ENCODE measurements at places on chromosomes 5 and 9.

DNA sequence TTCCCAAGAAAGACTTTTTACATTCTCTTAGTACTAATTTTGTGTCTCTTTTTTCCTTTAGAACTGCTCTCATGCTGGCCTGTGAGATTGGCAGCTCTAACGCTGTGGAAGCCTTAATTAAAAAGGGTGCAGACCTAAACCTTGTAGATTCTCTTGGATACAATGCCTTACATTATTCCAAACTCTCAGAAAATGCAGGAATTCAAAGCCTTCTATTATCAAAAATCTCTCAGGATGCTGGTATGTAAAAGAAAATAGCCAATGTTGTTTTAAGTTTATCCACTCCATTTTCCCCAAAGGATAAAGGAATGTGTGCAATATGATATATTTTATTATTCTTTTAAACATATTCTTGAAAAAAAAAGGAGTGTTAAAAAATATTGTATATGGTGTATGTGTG, 27.3 kb upstream of the TTC23L start:
- DNase-seq, result no peak

GRCh38 chr5:65485405-65485804, 3.7 kb upstream of the ADAMTS6 start:
- no peak for DNase-seq

DNA sequence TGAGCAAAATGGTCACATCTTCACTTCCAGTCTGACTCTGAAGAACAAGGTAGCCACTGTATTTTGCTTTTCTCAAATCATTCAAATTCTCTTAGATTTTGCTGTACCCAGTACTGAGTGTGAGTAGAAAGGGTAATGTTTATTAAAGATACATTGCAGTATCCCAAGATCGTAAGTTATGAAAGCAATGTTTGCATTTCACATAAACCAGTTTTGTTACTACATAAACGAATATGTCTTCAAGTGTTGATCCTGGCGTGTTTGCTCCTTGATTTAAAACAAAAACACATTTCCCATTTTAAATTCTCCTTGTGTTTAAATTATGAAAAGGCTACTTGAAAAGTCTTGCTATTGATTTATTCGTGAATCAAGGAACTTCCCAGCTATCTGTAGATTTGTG, 22.0 kb downstream of the SNX30 start:
- no peak for DNase-seq

DNA sequence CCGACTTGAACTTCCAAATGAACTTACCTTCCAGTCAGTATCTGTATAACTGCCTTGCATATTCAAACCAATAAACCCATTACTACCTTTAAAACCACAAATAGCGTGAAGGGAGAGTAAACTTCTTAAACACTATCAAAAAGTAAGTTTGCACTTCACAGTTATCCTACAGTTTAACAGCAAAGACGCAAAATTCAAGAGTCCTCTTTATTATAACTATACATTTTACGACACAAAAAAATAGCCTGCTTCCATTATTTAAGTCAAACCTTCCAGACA, 1.8 kb downstream of the PTBP3 start:
- DNase-seq, result no peak

DNA sequence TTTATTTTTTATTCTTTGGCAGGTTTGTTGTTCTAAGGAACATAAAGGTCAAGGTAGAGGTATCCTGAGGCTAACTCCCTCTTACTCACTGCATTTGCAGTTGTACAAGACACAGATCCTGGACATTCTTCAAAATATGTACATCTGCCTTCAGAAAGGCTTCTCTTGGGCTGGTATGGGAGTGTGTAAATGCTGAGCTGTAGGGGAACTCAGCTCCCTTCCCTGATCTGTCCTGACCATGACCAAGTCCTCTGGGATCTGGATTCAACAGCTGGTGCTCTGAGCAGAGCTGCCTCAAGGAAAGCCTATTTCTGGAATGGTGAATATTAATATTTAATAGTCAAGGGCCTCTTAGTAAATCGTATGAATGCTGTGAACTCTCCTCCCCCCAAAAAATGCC, 117.4 kb downstream of the PRKACG start:
- no peak for DNase-seq

GRCh38 chr9:17021387-17021970, 113.4 kb upstream of the CNTLN start:
- DNase-seq, result no peak

DNA sequence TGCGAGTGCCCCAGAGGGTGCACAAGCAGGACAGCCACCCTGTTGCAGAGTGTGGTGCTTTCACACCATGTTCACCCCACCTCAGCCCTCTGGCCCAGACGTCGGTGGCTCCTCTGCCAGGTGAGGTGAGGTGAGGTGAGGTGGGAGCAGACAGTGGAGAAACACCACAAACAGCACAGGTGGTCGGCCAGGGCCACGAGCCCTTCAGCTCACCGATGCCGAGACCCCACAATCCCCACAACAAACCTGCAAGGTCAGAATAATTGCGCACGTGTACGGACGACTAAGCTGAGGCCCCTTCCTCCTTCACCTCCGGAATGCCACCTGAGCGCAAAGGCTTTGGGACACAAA, 10.5 kb downstream of the BRD3 start:
- no peak for DNase-seq

DNA sequence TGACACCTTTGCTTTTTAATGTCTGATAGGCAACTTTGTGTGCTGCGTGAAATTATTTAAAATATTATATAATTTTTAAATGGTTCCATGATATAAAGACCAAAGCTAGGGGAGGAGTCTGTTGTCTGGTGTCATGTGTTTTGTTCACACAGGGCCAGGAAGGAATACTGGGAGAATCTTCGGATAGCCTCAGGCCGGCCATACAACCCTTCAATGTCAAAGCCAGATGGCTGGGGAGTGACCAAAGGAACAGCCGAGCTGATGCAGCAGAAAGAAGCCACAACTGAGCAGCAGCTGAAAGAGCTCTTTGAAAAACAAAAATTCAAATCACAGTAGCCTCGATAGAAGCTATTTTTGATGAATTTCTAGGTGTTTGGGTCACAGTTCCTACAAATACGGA, 19.2 kb downstream of the BHMT start:
- no peak for DNase-seq

DNA sequence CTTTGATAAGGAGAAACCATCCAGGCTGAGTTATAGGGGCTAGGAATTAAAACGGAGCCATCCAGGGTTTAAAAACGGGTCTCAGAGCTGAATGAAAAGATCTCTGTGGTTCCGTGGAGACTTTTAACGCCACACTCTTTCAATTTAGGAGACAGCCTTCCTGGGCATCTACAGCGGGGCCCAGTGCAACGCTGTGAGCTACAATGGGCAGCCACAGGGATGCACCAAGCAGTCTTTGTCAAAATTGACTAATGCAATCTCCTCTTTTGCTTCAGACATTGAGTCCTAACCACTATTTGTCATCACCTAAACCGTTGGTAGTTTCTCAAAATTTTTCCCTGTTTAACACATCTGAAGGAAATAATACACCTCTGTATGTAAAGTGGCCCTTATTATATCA, 96.6 kb upstream of the ABCA1 start:
- DNase-seq, result no peak

DNA sequence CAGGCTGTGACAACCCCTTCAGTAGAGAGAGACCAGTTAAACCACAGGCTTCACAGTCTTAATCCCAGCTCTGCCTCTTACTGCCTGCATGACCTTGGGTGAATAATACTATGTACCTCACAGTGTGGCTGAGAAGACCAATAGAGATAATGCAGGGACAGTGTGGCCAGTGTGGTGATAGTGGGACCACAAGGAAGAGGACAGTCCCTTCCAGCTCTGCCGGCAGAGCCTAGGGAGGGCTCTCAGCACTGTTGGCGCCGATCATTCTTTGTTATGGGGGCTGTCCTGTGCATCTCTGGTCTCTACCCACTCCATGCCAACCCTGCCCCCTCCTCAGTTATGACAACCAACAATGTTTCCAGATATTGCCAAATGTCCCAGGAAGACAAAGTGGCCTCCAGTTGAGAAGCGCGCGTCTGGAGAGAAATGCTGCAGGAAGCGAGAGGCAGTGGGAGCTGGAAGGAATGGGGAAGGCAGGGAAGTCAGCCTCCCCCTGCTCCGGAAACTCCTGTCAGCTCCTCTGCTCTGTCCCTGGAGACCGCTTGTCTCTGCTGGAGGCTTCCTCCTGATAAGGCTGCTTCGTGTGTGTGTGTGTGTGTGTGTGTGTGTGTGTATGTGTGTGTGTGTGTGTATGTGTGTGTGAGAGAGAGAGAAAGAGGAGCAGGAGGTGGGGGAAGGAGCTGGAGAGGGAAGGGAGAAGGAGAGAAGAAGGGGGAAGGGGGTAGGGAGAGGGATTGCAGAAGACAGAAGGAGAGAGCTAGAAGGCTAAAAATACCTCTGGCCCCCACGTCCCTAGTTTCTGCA, 31.8 kb upstream of the FABP6 start:
- no peak for DNase-seq

DNA sequence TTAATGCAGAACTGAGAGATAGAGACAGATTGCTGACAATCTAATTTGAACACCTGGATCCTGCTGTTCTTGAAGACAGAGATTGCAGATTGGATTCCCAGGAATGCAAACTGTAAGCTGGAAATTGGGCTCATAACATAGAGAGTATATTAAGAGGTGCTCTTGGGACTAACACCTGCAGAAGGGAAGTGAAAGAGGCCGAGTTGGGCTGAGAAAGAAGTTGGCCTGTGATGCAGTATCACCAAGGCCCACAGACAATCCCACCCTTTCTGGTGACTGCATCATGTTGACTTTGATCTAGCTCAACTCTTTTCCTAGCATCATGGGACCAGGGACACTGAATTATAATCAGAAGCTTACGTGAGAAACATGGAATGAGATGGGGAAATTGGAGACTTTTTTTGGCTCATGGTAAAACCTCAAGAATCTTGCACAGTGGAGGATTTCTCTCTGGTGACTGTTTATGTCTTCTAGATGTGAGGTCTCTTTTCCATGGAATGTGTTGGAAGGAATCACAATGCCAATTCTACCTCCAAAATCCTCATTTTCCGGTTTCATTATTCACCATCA, 36.5 kb upstream of the NUDT12 start:
- DNase-seq, result no peak

DNA sequence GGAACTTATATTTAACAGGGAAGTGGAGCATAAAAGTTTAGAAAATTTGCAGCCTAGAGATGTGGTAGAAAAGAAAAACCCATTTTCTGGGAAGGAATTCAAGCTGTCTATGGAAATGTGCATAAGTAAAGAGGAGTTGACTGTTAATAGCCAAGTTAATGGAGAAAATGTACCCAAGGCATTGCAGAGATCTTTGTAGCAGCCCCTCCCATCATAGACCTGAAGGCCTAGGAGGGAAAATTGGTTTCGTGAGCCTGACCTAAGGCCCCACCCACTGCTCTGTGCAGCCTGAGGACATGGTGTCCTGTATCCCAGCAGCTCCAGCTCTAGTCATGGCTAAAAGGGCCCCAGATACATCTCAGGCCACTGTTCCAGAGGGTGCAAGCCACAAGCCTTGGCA, 772.4 kb upstream of the RIOK2 start:
- no peak for DNase-seq

GRCh38 chr5:134577022-134577795, 51.7 kb downstream of the JADE2 start:
- DNase-seq, result no peak

DNA sequence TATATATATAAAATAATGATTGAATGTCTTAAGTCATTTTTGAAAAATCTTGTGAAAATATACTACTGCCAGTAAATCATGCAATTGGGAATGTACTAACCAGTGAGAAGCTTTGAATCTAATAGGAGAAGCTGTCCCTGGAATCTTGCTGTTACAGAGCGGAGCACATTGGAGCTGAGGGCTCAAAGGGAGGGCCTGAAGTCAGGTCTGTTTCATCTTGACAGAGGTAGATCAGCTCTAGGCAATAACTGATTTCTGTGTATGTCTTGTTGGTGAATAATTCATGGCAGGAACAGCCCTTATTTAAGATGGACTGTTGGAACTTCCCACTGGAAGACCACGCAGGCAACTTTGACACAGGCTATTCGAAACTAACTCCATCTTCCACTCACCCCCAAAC, 17.5 kb downstream of the CAMK4 start:
- DNase-seq, result no peak

DNA sequence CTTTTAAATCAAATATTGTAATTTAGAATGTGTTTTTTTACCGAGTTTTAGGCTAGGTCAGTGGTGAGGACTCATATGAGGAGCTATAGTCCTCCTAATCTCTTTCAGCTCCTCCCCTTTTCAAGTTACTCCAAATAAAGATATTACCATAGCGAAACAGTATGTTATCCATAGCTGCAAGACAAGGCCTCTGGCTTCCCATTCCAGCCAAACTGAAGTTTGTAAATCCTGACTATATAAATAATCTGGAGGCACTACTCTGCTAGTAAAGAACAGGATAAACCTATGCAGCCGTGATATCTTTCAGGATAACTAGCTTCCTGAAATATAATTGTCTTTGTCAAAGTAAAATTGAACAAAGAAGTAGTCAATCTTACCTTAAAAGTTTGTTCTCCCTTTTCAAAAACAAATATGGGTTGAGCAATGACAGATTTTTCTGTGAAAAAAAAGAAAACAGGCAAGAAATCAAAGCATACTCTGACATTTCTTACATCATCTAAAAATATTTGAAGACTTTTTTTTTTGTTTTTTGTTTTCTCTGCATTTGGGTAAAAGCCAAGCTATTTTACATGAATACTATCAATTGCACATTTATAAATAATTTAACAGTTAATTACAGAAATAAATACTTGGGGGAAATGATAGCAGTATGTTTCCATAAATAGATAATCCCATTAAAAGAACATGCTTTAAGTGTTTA, 29.3 kb upstream of the NADK2 start:
- no peak for DNase-seq

- no peak for DNase-seq
These were observed 1.5 kb downstream of the KLF9 start for GRCh38 chr9:70412832-70413463.

- DNase-seq, result no peak
These were observed 189.6 kb downstream of the HSPA4 start for GRCh38 chr5:133241179-133242092.

DNA sequence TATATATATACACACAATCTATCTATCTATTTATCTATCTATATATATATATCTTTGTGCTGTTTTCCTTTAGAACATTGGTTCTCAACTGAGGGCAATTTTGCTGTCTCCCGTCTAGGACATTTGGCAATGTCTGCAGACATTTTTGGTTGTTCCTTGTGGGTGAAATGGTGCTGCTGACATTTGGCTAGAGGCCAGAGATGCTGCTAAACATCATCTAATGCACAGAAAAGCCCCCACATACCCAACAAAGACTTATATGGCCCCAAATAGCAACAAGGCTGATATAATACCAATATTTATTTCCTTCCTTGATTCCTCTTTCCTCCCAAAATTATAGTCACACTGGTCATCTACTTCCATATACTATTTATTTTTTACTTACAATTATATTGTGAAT, 197.5 kb downstream of the TRPM3 start:
- no peak for DNase-seq

All from cortex of kidney (tissue), 1 donor.